Sigmoid colon (tissue), 7 donors: ENCODE measurements at places on chromosomes 5 and 9. TPM values are rescaled to one million over a fixed set of nuclear protein-coding genes. Genes with fewer than 3 reads are reported as not detected.

The FBXW2 gene
- 16.6 TPM for polyA plus RNA-seq

The SHC3 gene
- 0.32 TPM for polyA plus RNA-seq

The SLC28A3 gene
- polyA plus RNA-seq = not detected

The DNAJB5 gene
- polyA plus RNA-seq = 0.92 TPM

The CDX1 gene
- 330 TPM for polyA plus RNA-seq

GRCh38 chr9:71349218-71349617 lies 227.8 kb upstream of the TRPM3 start:
- no peaks in the 10 kb centered on the region for H3K27me3 ChIP-seq
- no peak overlapping the region for H3K27ac ChIP-seq
- H3K4me1 ChIP-seq = no peaks in the 10 kb centered on the region
- DNase-seq = no peak
- H3K4me3 ChIP-seq = no peak overlapping the region
- no peaks in the 10 kb centered on the region for H3K36me3 ChIP-seq

DNA sequence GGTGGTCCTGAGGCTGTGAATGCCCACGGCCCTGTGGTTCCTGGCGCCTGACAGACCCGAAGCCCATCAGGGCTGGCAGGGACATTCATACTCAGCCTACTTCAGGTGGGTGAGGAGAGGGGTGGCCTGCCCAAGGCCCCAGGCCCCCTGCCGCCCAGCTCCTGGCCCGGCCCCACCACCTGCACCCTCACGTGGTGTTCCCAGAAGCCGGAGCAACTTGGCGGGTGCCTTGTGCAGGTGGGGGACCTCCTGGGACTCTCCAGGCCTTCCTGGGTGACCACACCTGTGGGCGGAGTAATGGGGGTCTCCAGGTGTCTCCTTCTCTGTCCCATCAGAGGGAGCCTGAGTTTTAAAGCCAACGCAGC lies 36.8 kb upstream of the UBAC1 start:
- H3K27me3 ChIP-seq = no peaks in the 10 kb centered on the region
- no peak overlapping the region for H3K4me3 ChIP-seq
- no peak for DNase-seq
- no peaks in the 10 kb centered on the region for H3K36me3 ChIP-seq
- peaks cover 13% of the 10 kb centered on the region for H3K4me1 ChIP-seq

DNA sequence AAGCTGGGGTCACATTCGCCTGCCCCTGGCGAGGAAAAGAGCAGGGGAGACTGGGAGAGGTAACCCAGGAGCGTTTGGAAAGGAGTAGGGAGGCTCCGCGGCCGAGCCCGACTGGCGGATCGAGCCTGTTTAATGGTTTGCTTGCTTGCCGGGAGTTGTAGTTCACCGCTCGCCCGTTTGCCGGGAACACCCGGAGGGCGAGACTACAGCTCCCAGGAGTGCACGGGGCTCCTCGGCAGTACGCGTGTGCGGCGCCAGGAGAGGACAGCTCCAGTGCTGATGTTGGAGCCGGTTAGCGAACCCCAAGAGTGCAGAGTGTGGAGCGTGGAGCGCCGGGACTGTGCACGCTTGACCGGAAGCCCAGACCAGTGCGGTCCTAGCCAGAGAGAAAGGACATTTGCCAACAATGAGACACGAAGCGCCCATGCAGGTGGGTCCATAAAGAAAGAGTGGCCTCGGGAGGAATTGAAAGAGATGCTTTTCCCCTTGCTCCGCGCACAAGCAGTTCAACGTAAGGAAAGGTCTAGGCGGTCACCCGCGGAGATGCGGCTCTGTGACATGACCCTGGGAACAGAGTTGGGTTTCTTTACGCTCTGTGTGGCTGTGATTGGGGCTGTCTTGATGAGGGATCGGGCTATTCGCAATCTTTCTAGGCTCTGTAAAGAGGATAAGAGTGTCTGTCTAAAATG lies at the start of gene RAB3C:
RAB3C (plus strand) TSS at position 273 of the 689 bp plus-strand sequence; CDS start at position 407, 134 bp downstream.
- H3K36me3 ChIP-seq = no peaks in the 10 kb centered on the region
- H3K4me1 ChIP-seq = peaks cover 10% of the 10 kb centered on the region
- peak within 1 kb of the TSS; percentile 49 for H3K4me3 ChIP-seq
- peaks cover 44% of the 10 kb centered on the region for H3K27me3 ChIP-seq

- H3K27ac ChIP-seq = no peak overlapping the region
- no peak overlapping the region for H3K4me3 ChIP-seq
- no peaks in the 10 kb centered on the region for H3K27me3 ChIP-seq
- no peaks in the 10 kb centered on the region for H3K36me3 ChIP-seq
- no peaks in the 10 kb centered on the region for H3K4me1 ChIP-seq
These were observed 15.9 kb downstream of the RETREG1 start for GRCh38 chr5:16600946-16601345.

DNA sequence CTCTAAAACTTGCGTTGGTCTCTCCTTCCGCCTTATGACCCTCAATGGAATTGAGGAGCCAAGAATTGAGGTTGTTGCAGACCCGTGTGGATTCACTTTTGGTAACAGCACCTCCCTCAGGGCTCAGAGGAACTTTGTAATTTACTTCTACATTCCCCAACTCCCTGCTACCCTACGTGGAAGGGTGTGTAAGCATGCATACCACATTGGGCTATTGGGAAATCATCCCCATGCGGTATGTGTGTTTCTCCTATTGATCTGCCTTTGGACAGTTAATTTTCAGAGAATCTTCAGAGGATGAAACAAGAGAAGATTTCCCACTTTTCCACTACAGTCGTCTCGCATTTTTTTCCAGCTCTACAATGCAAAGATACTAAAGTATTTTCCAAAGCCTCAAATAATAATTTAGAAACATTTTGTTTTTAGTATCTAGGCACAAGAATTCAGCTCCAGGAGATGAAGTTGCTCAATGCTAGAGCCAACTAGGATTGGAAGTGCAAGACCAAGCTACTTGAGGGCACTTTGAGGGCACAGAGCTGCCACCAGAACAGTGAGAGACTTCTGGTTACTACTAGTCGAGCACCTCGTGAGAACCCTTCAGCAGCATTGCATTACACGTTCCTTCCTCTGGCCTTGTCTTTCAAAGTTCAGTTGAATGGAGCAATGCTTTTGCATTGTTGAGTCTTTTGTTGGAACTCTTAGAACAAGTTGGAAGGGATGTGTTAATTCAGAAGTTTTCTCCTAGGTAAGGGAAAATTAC lies 3.4 kb downstream of the C1QTNF3 start:
- no peaks in the 10 kb centered on the region for H3K27me3 ChIP-seq
- no peak for DNase-seq
- H3K36me3 ChIP-seq = peaks cover 11% of the 10 kb centered on the region
- no peak overlapping the region for H3K4me3 ChIP-seq
- H3K4me1 ChIP-seq = peaks cover 23% of the 10 kb centered on the region
- no peak overlapping the region for H3K27ac ChIP-seq

GRCh38 chr5:10563945-10564837 lies at the start of gene ANKRD33B:
Gene ANKRD33B, plus strand, starts transcription at chr5:10564070. Its CDS starts 398 bp downstream, at chr5:10564468.
- H3K4me3 ChIP-seq = peak within 1 kb of the TSS; percentile 66
- no peaks in the 10 kb centered on the region for H3K36me3 ChIP-seq
- peaks cover 42% of the 10 kb centered on the region for H3K4me1 ChIP-seq
- DNase-seq = peak; percentile 74

DNA sequence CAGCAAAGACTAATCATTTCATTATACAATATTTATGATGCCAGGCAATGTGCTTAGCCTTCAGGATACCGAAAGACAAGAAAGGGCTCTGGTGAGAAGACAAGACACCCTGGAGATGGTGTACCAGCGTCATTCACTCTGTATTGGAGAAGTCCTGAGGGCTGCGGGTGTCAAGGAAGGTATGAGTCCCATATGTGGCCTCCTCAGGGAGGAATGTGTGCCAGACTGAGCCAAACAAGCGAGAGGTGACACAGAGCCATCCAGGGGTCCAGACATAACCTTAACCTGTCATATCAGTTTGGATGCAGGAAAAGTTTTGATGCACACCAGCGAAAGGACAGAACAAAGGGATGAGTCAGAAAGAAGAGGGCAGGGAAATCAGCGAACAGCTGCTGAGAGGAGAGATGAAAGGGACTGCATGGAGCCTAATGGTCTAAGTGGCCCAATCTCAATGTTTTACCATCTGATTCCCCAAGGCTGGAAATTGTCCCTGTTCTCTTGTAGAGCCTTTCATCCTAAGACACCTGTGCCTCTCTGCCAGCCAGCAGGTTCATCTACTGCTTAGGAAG lies 38.9 kb downstream of the ADRA1B start:
- no peaks in the 10 kb centered on the region for H3K36me3 ChIP-seq
- DNase-seq = no peak
- H3K4me3 ChIP-seq = no peak overlapping the region
- no peaks in the 10 kb centered on the region for H3K27me3 ChIP-seq

DNA sequence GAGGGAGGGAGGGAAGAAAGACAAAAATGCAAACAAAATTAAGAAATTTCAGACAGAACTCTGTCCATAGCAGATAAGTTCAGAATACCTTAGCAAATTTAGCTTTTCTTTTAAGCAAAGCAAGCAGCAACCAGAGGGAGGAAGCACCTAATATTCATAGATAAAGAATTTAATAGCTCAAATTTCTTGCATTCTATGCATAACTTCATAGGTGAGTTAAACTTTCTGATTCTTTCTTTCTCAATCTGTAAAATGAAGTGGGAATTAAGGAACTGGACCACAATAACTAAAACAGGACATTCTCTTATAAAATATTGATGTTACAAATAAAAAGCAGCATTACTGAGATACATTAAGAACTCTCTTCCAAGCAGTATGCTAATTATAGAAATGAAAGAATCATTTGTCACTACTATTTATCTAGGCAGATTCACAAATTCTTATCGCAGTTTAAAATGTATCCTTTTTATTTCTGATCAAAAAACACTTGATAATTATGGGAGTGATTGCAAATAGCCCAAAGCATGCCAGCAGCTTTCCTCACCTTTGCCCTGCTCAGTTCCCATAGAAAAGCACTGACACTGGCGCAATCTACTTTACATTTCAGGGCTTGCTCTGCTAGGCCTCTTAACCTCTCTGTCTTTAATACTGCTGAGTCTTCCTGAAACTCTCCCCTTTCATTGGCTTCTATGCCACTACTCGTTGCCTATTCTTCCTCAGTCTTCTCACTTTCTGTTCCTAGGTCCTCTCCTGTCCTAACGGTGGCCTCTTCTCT lies 341.8 kb downstream of the PIK3R1 start:
- DNase-seq = no peak
- H3K27ac ChIP-seq = no peak overlapping the region
- no peaks in the 10 kb centered on the region for H3K27me3 ChIP-seq
- H3K4me3 ChIP-seq = no peak overlapping the region

- no peak overlapping the region for H3K4me3 ChIP-seq
- H3K27ac ChIP-seq = no peak overlapping the region
- DNase-seq = no peak
- no peaks in the 10 kb centered on the region for H3K36me3 ChIP-seq
- no peaks in the 10 kb centered on the region for H3K27me3 ChIP-seq
These were observed 12.6 kb downstream of the OR13C5 start for GRCh38 chr9:104586496-104587180.
